Kidney (tissue), 22 donors: ENCODE measurements at places on chromosomes 7 and 10. TPM values are rescaled to one million over a fixed set of nuclear protein-coding genes. Genes with fewer than 3 reads are reported as not detected.

TAS2R5 gene
- total RNA-seq, result 2.5 TPM

TMEM229A gene
- not detected for total RNA-seq

GJD4 gene
- not detected for total RNA-seq

FAM25C gene
- not detected for total RNA-seq

AKR1B15 gene
- total RNA-seq, result not detected

GRCh38 chr7:86950360-86950759, 109.1 kb downstream of the ELAPOR2 start:
- no peak for DNase-seq

DNA sequence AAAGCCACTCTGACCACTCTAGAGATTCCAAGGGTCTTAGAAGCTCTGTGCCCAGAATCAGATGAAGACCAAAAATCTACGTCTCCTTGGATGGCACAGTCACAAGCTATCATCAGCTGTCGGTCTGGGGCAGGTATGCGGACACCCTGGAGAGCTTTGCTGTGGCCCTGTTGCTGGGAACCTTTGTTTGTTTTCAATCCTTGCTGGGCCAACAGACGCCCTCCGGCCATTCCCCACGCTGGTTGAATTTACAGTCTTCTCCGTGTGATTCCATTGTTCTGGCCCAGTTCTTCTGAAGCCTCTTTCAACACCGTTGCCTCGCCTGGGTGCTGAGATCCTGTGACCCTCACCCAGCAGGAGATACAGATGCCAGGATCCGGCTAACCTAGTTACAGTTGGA, 149.4 kb upstream of the PFKP start:
- no peak for DNase-seq

- no peak for DNase-seq
Observed at GRCh38 chr7:99460651-99461050, 5.3 kb downstream of the ATP5MF start.

- DNase-seq, result no peak
Observed at GRCh38 chr10:126063353-126063791, 167.0 kb downstream of the FANK1 start.

DNA sequence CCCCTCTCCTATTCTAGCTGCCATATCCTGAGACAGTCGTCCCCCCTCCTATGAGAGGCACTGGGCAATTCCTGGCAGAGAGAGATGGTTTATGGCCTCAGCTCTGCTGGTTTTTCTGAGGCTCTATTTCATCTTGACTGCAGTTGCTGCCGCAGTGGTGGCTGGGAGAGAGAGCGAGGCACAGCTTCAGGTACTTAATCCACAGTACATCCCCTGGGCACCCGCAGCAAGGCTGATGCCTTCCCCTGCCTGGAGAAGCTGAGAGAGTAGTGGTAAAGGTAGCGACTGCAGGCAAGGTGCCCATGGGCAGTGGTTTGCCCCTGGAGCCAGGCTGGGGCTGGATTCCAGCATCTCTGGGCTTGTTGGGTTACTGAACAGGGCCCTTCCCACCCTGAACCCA, 324.7 kb downstream of the RPS24 start:
- no peak for DNase-seq

DNA sequence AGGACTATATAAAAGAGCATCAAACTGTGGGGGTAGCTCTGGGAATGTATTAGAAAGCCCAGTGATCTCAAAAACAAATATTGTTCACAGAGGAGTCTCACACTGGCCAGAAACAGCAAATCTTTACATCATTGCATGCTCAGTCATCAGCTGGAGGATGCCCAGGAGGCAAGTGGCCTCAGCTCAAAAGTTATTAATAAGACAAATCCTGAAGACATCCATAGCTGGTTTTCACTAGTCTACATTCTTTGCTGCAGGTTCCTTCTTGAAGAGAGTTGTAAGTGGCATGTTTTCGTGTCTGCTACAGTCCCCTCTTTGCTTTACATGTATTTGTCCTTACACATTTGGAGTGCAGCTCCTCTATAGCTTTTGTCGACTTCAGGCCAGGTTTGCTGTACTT, 8.6 kb upstream of the CCDC7 start:
- no peak for DNase-seq
